Fibroblast of lung (primary cell): ENCODE measurements at places on chromosomes 11 and 22. TPM values are rescaled to one million over a fixed set of nuclear protein-coding genes. Genes with fewer than 3 reads are reported as not detected.
A peak's percentile ranks its signal among the peaks of the same experiment; 100 is the strongest.

DNA sequence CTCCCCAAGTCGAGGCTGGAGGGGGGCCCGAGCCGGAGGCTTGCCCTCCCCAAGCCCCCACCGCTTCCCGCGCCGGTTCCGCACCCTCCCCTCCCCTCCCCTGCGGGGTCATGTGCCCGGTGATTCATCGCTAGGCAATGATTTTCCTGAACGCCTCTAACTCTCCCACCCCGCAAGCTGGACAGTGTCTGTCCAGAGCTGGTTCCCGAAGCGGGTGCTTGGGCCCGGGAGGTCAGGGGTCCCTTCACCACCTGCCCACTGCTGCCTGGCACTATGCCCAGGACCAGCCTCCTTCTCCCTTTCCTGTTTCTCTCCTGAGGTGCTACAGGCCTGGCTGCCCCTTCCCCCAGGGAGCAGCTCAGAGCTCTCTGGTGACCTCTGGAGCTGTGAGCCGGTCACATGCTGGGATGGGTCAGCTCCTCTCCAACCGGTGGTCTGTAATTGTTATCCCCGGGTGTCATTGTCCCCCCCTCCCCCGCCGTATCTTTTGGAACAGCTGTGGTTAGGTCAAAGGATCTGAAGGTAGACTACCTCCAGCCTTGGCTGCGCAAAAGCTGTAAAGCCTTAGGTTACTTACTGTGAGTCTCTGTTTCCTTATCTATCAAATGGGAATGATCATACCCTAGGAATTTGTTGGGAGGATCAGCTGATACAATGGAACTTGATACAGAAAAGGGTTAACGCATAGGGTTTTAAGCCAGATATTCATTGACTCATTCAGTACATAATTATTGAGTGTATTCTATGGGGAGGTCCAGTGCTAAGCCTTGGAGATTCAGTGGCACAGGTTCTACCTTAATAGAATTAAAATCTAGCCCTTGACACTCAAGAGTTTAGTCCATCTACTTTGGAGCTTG, 753 bp downstream of the STX3 start:
- DNase-seq: peak; percentile 77

The PRG2 gene
- not detected in 2 replicates for total RNA-seq

GRCh38 chr22:17638182-17638431, 450 bp upstream of the BCL2L13 start:
- no peak for DNase-seq

The PHF21A gene
- total RNA-seq: 13.6 and 21.0 TPM in 2 replicates

The MRGPRE gene
- under 0.01 and 0.17 TPM in 2 replicates for total RNA-seq

GRCh38 chr11:36340897-36341296, 44.8 kb downstream of the PRR5L start:
- DNase-seq: no peak

The KLHL35 gene
- 1.3 and 1.8 TPM in 2 replicates for total RNA-seq
